ENCODE measurements at places on chromosomes 6 and 20.

GRCh38 chr6:105886814-105887544 is 199.2 kb upstream of the PRDM1 start:
- no peak for DNase-seq

DNA sequence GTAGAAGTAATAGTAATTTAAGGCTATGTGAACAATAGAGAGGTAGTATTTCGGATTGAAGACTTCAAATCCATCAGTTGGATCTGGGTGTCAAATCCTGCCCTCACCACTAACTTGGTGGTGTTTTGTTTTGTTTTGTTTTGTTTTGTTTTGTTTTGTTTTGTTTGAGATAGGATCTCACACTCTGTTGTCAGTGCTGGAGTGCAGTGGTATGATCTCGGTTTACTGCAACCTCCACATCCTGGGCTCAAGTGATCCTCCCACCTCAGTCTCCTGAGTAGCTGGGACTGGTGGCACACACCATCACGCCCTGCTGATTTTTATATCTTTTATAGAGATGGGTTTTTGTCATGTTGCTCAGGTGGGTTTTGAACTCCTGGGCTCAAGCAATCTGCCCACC is 129.4 kb upstream of the ZNF217 start:
- DNase-seq: no peak

DNA sequence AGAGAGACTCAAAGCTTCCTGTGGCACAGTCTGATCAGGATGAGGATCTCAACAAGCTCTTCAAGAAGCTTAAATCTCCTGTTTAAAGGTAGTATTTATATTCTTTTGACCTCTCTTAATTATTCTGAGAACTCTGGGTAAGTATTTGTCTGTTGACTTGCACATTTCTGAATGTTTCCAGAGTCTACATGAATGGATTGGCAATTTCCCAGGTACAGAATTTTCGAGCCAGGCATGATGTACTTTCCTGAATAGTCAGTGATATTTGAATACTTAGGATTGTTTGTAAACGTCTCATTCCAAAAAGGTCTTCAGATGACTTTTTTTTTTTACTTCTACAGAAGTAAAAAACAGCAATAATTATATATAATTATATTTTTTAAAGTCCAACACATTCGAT is 293.4 kb downstream of the TBC1D32 start:
- DNase-seq: no peak

GRCh38 chr20:56431471-56431870 is 19.4 kb downstream of the CASS4 start:
- no peak for DNase-seq

- no peak for DNase-seq
Observed at GRCh38 chr6:17103715-17104114, 1.9 kb downstream of the STMND1 start.

- DNase-seq: no peak
Observed at GRCh38 chr20:54514028-54514607, 38.7 kb downstream of the DOK5 start.

DNA sequence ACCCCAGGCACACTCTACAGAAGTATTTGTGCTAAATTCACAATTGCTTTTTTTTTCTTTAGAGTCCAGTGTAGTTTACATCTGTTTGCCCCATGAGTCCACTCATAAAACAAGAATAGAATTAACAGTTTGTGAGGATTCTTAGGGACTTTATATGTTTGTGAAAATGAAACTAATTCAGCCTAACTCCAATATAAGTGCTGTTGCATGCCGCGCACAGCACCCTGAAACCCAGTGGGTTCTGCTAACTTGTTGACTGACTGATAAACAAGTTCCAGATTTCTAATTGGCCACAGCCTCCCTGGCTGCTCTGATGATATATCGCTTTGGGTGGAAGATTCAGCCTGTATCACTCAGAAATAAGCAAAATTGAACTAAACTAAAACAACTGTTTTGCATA is 561.4 kb downstream of the PKHD1 start:
- DNase-seq: no peak

All from hepatic stellate cell (primary cell).